Aortic smooth muscle cell (primary cell): ENCODE measurements at places on chromosomes 16 and 17. TPM values are rescaled to one million over a fixed set of nuclear protein-coding genes. Genes with fewer than 3 reads are reported as not detected.

MILR1 gene
- total RNA-seq: 16.3 and 18.9 TPM in 2 replicates

KRT9 gene
- not detected in 2 replicates for total RNA-seq

CA5A gene
- total RNA-seq: not detected in 2 replicates

MYO1C gene
- total RNA-seq: 179 and 191 TPM in 2 replicates

SLFN12 gene
- 38.8 and 49.2 TPM in 2 replicates for total RNA-seq

CASKIN1 gene
- total RNA-seq: under 0.01 and 0.40 TPM in 2 replicates

PSMC3IP gene
- total RNA-seq: 8.9 and 15.7 TPM in 2 replicates

C16orf89 gene
- total RNA-seq: 0.92 and 1.4 TPM in 2 replicates

KAT7 gene
- 38.3 and 44.0 TPM in 2 replicates for total RNA-seq

CTRL gene
- total RNA-seq: 0.66 and 0.75 TPM in 2 replicates

CEP112 gene
- total RNA-seq: 10.7 and 11.8 TPM in 2 replicates

TP53TG3F gene
- not detected in 2 replicates for total RNA-seq

KLHL10 gene
- total RNA-seq: 0.13 TPM in 1 of 2 replicates, not detected in the other

AATK gene
- total RNA-seq: 1.3 and 3.0 TPM in 2 replicates

KRTAP4-12 gene
- total RNA-seq: not detected in 2 replicates

CDH5 gene
- total RNA-seq: 9.6 and 16.1 TPM in 2 replicates

ZG16 gene
- total RNA-seq: not detected in 2 replicates

ZFP3 gene
- total RNA-seq: 1.3 and 1.7 TPM in 2 replicates

WDR59 gene
- total RNA-seq: 10.7 and 14.1 TPM in 2 replicates

SPAG5 gene
- total RNA-seq: 21.9 and 40.0 TPM in 2 replicates

MRPL45 gene
- 19.4 and 26.0 TPM in 2 replicates for total RNA-seq

HEATR9 gene
- not detected in 2 replicates for total RNA-seq
